ENCODE measurements at places on chromosomes 11 and 22.

- DNase-seq: no peak
These were observed 12.4 kb upstream of the POLDIP3 start for GRCh38 chr22:42626951-42627625.

DNA sequence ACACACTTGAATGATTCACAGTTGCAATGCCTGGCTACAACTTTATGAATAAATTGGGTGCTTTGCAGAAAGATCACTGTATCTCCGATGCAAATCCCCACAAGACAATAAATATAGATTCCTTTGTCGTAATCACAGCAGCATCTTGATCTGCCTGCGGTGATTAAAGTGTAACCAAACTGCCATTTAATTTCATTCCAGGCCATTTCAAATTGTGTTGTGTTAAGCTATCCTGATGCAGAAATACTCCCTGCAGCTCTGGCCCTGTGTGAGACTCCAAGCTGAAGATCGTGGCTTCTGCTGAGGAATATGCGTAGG lies 40.8 kb upstream of the B3GAT1 start:
- DNase-seq: no peak

DNA sequence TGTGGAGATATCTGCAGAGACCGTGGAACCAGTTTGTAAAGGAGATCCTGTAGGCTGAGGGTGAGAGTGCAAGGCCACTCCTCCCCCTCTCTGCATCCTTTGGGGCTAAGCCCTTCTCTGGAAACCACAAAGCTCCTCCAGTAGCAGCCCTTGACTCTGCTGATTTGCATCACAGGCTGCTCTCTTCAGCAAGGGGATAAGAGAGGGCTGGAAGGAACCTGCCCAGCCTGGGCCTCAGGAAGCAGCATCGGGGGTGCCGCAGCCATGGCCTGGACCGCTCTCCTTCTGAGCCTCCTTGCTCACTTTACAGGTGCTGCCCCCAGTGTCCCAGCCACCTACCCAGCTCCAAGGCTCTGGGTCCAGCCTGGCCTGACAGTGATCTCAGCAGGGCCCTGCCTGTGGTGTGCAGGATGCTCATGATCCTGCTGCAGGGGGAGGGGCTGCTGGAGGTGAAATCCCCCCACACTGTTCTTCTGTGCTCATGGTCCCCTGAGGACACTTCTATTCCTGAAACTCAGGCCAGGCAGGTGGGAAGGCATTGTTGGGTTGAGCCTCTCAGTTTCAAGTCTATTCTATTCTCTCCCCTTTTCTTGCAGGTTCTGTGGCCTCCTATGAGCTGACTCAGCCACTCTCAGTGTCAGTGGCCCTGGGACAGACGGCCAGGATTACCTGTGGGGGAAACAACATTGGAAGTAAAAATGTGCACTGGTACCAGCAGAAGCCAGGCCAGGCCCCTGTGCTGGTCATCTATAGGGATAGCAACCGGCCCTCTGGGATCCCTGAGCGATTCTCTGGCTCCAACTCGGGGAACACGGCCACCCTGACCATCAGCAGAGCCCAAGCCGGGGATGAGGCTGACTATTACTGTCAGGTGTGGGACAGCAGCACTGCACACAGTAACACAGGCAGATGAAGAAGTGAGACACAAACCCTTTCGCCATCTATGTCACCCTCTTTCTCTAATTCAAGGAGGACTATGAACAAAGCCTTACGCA lies 68.5 kb upstream of the IGLL5 start:
- DNase-seq: no peak

- DNase-seq: no peak
These were observed 6.9 kb downstream of the VWA5A start for GRCh38 chr11:124122123-124122522.

- no peak for DNase-seq
These were observed 20.7 kb downstream of the RPUSD4 start for GRCh38 chr11:126190792-126191191.

DNA sequence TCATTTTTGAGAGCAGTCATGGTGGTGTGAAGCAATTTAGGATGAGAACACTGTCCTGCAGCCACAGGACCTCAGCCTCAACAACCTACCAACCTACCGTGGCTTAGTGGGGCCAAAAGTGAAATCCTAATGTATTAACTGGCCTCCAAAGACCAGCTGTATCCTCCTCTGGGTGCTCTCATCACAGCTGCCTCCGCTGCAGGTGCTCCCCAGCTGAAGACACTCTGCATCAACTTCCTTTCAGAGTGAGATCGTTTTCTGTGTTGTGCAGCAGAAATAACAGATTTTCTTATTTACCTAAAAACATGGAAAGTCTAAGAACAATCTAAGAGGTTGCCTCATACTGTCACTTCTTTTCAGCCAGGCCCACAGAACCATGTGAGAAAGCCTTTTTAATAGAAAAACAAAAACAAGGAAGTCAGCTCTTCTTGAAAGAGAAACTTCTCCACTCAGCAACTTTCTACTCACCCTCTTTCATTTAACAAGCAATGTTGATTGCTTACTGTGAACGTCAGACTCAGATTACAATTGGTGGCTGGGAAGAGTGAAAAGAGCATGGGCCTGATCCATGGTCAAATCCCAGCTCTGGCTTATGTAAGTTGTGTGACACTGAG lies 136.1 kb downstream of the TENM4 start:
- DNase-seq: no peak

Measured in G401 (cell line).